ENCODE measurements at places on chromosomes 5 and 9.

- no peaks in the 10 kb centered on the region for H3K27me3 ChIP-seq
- H3K36me3 ChIP-seq, result no peaks in the 10 kb centered on the region
- H3K27ac ChIP-seq, result no peak overlapping the region
Measured at GRCh38 chr5:150134198-150134588, 21.5 kb downstream of the PDGFRB start.

DNA sequence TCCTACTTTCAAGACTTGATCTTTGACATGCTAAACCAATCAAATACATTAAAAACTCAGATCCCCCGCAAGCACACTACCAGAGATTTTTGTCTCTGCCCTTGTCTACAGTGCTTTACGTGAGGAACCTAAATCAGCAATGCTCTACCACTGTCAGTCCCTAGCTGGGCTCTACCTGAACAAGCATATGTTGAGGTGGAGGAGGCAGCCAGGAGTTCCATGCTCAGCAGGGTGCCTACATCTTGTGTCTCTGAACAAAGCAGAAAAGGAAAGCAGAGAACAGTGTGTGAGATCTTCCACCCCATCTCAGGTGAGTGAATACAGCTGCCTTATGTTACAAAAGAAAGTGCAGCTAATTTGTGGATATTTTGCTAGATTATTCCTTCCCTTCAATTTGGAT, 255.0 kb downstream of the NDUFS4 start:
- DNase-seq, result no peak
- H3K27me3 ChIP-seq, result peaks cover 3% of the 10 kb centered on the region
- no peak overlapping the region for H3K27ac ChIP-seq
- no peaks in the 10 kb centered on the region for H3K4me1 ChIP-seq
- H3K4me3 ChIP-seq, result no peak overlapping the region

DNA sequence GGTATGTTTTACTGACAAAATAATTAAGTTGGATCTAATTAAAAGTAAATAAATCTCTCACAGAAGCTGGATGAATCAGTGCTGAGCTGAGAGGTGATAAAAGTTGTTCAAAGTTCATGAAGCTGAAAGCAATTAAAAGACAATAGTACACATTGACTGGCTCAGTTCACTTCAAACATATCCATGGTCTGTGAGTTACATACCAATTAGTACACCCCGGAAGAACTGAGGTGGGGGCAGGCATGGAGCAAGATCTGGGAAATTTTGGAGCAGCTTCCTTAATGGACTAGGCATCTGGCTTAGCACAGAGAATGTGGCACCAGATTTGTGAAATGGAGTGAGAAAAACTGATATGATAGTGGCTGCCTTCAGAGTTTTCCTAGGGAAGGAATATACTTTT, 152.7 kb downstream of the ATP10B start:
- no peak for DNase-seq
- no peak overlapping the region for H3K27ac ChIP-seq
- no peaks in the 10 kb centered on the region for H3K36me3 ChIP-seq

GRCh38 chr5:124932791-124933600, 186.6 kb upstream of the ZNF608 start:
- no peak overlapping the region for H3K4me3 ChIP-seq
- no peak overlapping the region for H3K27ac ChIP-seq
- DNase-seq, result no peak
- H3K36me3 ChIP-seq, result no peaks in the 10 kb centered on the region
- no peaks in the 10 kb centered on the region for H3K27me3 ChIP-seq

DNA sequence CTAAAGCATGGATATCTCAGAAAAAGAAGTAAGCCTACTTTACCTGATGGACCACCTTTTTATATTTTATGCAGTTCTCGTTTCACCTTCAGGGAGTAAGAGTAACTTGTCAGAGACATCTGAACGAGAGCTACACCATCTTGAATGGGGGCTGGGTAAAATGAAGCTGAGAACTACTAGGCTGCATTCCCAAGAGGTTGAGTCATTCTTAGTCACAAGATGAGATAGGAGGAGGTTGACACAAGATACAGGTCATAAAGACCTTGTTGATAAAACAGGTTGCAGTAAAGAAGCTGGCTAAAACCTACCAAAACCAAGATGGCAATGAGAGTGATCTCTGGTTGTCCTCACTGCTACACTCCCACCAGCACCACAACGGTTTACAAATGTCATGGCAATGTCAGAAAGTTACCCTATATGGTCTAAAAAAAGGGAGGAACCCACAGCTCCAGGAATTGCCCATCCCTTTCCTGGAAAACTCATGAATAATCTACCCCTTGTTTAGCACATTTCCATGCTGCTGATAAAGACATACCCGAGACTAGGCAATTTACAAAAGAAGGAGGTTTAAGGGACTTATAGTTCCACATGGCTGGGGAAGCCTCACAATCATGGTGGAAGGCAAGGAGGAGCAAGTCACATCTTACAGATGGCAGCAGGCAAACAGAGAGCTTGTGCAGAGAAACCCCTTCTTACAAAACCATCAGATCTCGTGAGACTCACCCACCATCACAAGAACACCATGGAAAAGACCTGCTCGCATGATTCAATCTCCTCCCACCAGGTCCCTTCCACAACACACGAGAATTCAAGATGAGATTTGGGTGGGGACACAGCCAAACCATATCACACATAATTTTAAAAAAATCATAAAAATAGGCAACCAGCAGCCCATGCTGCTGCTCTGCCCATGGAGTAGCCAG, 62.5 kb downstream of the GIN1 start:
- no peaks in the 10 kb centered on the region for H3K36me3 ChIP-seq
- no peaks in the 10 kb centered on the region for H3K27me3 ChIP-seq
- H3K27ac ChIP-seq, result no peak overlapping the region
- DNase-seq, result no peak
- no peak overlapping the region for H3K4me3 ChIP-seq
- no peaks in the 10 kb centered on the region for H3K4me1 ChIP-seq
